ENCODE measurements at places on chromosomes 3 and 15.

- no peak for DNase-seq
These were observed 19.6 kb downstream of the CHRD start for GRCh38 chr3:184399410-184399809.

DNA sequence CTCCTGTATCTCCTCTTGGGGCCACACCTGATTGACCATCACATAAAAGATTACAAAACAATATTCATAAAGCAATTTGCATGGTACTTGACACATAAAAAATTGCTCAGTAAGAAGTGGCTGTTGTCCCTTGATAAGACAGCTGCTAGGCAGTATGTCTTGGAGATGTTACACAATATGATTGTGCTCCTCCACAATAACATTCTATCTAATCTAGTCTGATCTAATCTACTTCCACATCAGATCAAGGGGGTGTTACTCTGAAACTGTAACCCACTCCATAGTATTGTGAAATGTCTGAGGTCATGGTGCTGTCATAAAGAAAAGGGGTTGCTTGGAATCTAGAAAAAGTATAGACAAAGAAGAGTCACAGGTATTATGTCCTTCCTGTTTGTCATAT is 23.4 kb upstream of the AQP9 start:
- no peak for DNase-seq

GRCh38 chr15:88243895-88244787 is 12.4 kb downstream of the NTRK3 start:
- peak; percentile 48 for DNase-seq

DNA sequence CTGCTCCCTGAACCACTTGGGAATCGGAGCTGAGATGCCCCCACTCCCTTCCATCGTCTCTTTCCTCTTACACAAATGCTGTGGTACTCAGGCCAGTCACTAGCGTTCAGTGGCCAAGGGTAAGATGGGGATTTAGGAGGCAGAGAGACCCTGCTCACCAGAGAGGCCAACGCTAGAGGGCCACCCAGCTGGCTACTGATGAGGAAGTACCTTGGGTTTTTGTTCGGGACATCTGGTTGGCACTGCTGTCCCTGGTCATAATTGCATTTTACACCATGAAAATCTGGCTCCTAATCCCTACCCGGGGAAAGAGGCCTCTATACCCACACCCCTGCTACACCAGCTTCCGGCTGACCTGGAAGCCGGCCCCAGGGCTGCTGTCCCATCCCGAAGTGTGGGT is 7.7 kb downstream of the MAP6D1 start:
- no peak for DNase-seq

GRCh38 chr3:133820129-133820528 is 14.5 kb downstream of the SRPRB start:
- no peak for DNase-seq

DNA sequence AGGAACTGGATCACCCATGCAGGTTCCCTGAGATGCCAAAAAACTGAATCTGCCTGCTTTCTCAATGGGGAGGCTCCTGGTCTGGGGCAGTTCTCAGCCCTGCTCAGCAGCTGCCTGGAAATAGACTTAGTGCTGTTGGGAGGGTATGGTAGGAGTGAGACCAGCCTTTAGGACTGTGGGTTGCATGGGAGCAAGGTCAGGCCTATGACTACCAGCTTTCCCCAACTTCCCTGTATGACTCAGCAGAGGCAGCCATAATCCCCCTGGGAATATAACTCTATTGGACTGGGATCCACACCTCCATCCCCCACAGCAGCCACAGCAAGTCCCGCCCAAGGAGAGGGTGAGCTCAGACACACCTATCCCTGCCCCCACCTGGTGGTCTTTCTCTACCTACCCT is 87.0 kb downstream of the CFAP44 start:
- no peak for DNase-seq

- DNase-seq, result no peak
These were observed 46.9 kb downstream of the ARHGEF3 start for GRCh38 chr3:56754741-56755417.

DNA sequence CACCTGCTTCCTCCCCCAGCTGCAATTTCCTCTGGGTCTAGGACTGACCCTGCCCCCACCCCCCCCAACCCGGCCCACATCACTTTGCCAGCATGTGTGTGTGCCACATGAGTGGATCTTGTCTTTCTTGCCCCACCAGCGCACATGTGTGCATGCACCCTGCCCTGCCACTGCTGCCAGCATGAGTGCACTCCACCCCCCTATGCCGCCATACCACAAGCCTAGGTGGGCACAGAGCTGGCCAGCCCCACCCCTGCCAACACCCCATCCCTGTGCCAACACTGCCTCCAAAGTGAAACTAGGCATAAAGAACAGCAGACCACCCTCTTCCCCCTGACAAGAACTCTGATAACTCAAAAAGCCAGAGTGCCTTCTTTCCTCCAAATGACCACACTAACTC is 296.3 kb upstream of the SGO1 start:
- no peak for DNase-seq

GRCh38 chr15:101266787-101267186 is 10.5 kb downstream of the SELENOS start:
- DNase-seq, result no peak

GRCh38 chr3:102532901-102533300 is 98.1 kb downstream of the ZPLD1 start:
- DNase-seq, result no peak

DNA sequence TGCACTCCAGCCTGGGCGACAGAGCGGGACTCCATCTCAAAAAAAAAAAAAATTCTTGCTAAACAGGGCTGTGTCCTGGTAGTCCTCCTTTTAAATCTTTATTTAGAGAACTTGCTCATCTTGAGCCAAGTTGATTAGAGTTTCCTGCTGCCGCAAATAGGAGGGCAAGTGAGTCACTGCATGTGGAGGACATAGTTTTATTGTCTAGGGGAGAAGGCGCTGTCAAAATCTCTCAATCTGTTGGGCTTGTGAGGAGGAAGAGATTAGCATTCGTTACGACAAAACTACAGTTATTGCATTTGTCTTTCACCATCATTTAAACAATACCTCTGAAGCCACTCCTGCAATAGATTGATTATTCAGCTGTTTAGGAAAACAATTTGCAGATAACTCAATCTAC is 11.5 kb downstream of the MUC4 start:
- DNase-seq, result no peak

- DNase-seq, result no peak
These were observed 10.3 kb downstream of the CHP1 start for GRCh38 chr15:41241221-41241964.

DNA sequence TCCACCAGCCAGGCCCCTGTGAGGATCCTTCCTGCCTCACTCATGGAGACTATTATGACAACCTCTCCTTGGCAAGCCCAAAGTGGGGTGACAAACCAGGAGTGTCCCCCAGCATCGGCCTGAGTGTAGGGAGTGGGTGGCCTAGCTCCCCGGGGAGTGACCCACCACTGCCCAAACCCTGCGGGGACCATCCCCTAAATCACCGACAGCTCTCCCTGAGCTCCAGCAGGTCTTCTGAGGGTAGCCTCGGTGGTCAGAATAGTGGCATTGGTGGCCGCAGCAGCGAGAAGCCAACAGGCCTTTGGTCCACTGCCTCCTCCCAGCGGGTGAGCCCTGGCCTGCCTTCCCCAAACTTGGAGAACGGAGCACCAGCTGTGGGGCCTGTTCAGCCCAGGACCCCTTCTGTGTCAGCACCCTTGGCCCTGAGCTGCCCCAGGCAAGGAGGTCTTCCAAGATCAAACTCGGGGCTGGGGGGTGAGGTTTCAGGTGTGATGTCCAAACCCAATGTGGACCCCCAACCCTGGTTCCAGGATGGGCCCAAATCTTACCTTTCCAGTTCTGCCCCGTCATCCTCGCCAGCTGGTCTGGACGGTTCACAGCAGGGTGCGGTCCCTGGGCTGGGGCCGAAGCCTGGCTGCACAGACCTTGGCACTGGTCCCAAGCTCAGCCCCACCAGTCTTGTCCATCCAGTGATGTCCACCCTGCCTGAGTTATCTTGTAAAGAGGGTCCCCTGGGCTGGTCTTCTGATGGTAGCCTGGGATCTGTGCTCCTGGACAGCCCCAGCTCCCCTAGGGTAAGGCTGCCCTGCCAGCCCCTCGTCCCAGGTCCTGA is 1.0 kb downstream of the LIMD1 start:
- no peak for DNase-seq
